ENCODE measurements at places on chromosomes 7 and 10.

DNA sequence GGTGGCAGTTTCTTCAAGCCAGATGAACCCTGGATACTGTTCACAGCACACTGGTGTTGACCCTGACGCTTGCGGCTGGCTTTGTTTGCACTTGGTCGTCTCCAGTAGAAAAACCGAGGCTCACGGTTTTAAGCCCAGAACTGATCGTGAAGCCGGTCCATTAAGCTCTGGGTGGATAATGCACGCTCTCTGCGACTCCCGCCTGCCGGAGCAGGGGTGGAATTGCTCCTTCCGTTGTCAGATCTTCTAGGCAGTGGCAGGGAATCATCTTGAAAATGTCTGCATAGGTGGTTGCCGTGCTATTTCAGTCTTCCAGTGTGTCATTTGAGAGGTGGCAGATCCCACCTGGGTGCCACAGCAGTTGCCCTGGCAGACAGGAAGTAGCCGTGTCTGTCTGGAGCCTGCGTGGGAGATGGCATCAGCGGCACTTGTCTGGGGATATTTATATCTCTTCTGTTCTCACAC lies 35.9 kb upstream of the AP5Z1 start:
- DNase-seq, result peak; percentile 69

DNA sequence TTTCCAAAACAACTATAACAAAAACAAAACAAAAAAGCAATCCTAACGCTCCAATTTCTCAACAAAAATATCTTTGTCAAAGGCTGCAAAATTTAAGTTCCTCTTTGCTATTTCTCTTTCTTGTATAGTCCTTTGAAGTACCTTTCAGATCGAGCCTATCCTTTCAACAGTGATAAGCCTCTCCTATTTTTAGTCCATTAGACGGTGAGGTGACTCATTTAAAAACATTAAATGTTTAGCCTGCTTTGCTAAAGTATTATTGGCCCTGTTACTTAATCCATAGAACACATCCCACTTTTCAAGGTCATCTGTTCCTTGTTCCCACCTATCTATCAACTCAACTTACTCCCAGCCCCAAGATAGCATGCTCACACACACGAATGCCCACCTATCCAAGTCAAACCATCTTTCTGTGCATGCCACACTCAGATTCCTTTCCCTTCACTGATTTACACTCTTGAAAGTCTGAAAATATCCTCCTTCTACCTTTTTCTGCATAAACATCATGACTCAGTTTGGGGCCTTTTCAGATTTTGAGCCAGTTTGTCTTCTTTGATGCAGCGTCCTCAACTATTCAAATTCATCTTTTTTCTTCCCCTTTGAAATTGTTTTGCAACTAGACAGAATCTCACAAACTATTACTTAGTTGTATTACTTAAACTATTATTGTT lies 224.9 kb upstream of the TMEM229A start:
- no peak for DNase-seq

- DNase-seq, result no peak
These were observed 221.8 kb downstream of the HPSE2 start for GRCh38 chr10:99013885-99014284.

DNA sequence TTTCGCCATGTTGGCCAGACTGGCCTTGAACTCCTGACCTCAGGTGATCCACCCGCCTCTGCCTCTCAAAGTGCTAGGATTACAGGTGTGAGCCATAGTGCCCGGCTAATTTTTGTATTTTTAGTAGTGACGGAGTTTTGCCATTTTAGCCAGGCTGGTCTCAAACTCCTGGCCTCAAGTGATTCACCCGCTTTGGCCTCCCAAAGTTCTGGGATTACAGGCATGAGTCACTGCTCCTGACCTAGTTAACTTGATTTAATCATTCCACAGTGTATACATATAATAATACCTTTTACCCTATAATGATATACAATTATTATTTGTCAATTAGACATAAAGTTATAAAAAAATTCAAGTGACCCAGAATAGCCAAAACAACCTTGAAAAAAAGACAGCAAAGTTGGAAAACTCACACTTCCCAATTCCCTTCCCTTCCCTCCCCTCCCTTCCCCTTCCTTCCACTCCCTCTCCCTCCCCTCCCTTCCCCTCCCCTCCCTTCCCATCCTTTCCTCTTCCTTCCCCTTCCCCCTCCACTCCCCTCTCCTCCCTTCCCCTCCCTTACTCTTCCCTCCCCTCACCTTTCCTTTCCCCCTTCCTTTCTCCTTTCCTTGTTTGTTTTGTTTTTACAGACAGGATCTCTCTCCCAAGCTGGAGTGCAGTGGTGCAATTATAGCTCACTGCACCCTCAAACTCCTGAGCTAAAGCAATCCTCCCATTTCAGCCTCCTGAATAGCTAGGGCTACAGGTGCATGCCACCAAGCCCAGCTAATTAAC lies 14.8 kb upstream of the ZMIZ2 start:
- no peak for DNase-seq

DNA sequence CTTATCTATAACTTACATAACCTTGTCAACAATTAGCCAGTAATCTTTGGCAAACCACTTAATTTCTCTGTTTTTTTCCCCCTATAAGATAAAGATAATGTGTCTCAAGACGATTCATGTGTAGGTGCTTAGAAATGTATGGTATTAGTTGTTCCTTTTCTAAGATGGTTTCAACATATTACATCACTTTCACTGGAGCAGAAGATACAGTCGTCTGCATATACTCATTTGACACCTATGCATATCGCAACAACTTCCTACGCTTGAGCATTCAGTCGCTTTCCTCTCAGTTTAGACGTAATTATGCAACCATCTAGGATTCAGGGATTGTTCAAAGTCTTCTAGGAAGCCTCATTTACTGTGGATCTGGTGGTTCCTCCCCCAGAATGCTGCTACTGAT lies 396.7 kb downstream of the PHTF2 start:
- no peak for DNase-seq

- no peak for DNase-seq
These were observed 21.8 kb downstream of the STMP1 start for GRCh38 chr7:135684136-135684535.

- no peak for DNase-seq
These were observed 156.1 kb downstream of the SPAG6 start for GRCh38 chr10:22501413-22501812.

GRCh38 chr7:94888551-94888950 lies 18.8 kb upstream of the PPP1R9A start:
- no peak for DNase-seq

GRCh38 chr7:102322202-102322715 lies 34.0 kb downstream of the SPDYE6 start:
- DNase-seq, result no peak

- DNase-seq, result no peak
These were observed 13.5 kb downstream of the TBXAS1 start for GRCh38 chr7:139842401-139843210.

DNA sequence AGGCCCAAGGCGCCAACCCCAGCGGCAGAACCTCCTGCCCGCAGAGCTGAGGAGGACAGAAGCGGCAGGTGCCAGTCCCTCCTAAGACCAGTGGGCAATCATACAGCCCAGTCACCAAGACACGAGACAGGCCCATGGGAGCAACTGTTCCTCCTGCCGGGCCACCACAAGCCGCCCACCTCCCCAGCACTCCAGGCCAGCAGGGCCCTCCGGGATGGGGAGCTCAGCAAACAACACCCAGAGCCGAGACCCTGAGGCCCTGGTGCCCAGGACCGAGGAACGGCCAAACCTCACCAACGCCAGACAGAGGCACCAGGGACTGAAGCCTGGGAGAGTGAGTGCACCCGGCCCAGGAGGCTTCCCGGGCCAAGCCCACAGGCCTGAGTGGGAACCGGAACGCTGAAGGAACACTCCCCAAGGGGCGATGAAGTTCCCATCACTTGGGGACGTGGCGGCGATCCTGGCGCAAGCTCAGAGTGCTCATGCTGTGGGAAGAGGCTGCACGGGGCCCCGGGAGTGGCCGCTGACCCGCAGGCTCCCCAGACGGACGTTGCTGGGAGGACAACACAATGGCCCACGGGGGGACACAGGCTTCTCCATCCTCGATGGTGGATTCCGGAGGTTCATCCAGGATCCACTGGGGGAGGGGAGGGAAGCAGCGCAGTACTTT lies 35.1 kb downstream of the GPER1 start:
- DNase-seq, result no peak

- DNase-seq, result no peak
These were observed 43.4 kb upstream of the PDLIM1 start for GRCh38 chr10:95333997-95334804.

DNA sequence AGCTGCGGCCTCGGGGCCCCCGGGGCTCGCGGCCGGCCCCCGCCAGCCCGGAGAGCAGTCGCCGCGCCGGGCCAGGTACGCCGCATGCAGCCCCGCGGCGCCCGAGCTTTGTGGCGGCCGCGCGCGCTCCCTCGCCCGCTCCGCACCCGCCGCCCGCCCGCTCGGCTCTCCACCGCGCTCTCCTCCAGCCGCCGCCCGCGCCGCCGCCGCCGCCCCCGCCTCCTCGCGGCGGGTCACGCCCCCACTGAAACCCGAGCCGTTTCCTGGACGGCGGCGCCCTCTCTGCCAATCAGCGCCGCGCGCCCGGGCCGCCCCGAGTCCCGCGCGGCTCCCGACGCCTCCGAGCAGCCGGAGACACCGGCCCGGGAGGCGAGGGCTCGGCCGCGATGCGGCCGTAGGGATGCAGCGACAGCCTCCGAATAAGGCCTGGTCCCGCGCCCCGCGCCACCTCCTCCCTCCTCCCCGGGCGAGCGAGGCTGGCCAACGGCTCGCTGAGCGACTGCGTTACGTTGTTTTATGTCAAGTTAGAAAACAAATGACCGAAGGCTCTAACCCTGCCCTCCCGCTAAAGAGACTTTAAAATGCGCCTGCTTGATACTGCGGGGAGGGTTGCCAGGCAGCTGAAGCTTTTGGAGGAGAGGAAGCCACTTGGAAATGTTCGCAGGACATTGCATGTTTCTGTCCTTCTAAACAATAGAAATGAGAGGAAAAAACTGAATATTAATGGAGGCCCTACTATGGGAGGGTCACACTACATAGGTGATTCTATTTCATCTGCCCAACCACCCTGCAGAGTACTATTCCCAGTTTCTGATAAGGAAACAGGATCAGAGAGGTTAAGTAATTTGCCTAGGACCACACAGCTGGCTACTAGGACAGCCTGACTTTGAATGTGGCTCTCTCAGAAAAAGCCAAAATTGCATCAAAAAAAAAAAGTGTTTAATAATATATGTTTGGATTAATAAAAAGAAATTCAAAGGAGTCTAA lies at the start of gene FGFR2:
FGFR2 (minus strand) TSS at position 182 of the 987 bp plus-strand sequence. CDS start 4,627 bp downstream, outside the sequence.
- peak; percentile 77 for DNase-seq

- DNase-seq, result no peak
These were observed 168.4 kb upstream of the KMT2E start for GRCh38 chr7:104845557-104845956.

GRCh38 chr10:5645944-5646617 lies 20.3 kb downstream of the ASB13 start:
- no peak for DNase-seq

DNA sequence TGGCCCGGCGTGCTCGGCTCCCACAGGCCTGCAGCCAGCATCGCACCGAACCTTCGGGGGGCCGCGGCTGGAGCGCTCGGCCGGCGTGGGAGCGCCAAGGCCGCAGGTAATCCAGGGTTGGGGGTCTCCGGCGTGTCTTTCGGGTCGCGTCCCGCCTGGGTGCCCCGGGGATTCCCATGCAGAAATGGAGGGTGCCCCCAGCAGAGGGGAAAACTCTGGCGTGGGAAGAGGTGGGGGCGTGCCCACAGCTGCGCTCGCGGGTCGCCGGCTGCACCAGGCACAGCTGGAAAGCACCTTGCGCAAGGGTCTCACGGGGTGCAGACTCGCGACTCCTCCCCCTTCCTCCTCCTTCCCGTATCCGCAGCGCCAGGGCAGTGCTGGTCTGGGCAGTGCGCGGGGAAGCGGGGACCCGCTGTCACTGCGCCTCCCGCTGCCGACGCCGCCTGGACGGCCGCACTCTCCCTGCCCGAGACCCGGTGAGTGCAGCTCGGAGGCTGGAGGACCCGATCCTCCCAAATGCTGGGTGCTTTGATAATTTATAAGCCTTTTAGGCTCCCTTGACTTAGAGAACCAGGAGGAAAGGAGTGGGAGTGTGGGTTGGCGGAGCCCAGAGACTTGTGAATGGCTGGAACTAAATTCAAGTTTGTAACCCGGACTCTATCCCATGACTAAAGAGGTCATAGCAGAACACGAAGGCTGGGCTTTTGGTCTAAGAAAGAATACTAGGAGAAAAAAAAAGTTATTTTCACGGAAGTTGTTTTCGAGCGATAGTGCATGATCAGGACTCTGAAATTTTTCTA lies 489 bp downstream of the MAP3K8 start:
- peak; percentile 68 for DNase-seq

- DNase-seq, result no peak
These were observed 24.4 kb downstream of the CRPPA start for GRCh38 chr7:16396766-16397500.

- DNase-seq, result no peak
These were observed 260.0 kb upstream of the NRP1 start for GRCh38 chr10:33594475-33594874.

DNA sequence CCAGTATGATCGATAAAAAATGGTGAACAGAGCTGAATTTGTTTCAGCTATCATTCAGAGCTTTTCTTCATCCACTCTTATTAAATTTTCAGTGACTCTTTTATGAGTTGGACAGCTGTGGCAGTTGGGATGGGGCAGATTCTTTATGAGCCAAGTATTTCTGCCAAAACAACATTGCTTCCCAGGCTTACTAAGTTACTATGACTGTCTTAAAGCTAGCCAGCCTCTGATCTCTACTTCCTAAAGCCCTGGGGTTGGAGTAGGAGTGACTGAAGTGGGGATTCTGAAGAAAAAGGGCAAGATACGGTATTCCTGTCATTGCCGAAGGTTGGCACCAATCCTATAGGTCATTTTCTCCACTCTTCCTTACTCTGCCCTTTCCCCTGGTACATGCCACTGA lies 12.7 kb downstream of the RPP30 start:
- no peak for DNase-seq

Measured in HuH-7.5 (cell line).